ENCODE measurements at places on chromosomes 13 and 19. TPM values are rescaled to one million over a fixed set of nuclear protein-coding genes. Genes with fewer than 3 reads are reported as not detected.
A peak's percentile ranks its signal among the peaks of the same experiment; 100 is the strongest.

The ZNF561 gene
- total RNA-seq = 14.4 TPM

The ZNF470 gene
- total RNA-seq = 0.87 TPM

The GRIK5 gene
- 0.42 TPM for total RNA-seq

The ZNF20 gene
- 0.63 TPM for total RNA-seq

The TPTE2 gene
- total RNA-seq = not detected

The FDX2 gene
- 16.0 TPM for total RNA-seq

The TNNI3 gene
- 9.4 TPM for total RNA-seq

The MTIF3 gene
- 48.1 TPM for total RNA-seq

DNA sequence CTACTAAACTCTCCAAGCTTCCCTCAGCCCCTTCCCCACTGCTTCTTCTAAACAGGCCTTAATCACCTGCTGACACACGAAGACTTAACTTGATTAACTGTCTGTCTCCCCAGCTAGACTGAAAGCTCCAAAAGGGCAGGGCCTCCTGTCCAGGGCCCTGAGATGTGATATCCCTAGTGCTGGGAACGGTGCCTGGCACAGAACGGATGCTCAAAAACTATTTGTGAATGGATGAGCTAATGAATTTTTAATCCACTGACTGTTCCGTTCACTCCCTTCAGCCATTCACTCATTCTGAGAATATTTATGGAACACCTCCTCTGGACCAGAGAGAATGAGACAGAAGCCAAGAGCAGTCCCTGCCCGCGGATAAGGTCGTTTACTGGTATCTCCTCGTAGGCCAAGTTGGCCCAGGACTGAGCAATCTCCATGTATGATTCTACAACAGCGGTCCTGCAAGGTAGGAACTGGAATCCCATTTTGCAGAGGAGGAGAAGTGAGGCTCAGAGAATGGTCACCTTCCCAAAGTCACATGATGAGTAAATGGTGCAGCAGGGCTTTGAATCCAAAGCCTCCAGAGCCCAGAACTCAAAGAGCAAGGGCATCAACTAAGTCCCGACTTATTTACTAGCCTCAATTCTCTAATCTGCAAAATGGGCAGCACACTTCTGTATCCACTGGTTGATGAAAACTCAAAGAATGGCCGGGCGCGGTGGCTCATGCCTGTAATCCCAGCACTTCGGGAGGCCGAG is 3.4 kb downstream of the DMWD start:
- H3K27me3 ChIP-seq = no peaks in the 10 kb centered on the region
- H3K4me1 ChIP-seq = peaks cover 58% of the 10 kb centered on the region
- H3K27ac ChIP-seq = peak overlapping the region; percentile 70
- no peak overlapping the region for H3K4me3 ChIP-seq
- no peaks in the 10 kb centered on the region for H3K36me3 ChIP-seq

DNA sequence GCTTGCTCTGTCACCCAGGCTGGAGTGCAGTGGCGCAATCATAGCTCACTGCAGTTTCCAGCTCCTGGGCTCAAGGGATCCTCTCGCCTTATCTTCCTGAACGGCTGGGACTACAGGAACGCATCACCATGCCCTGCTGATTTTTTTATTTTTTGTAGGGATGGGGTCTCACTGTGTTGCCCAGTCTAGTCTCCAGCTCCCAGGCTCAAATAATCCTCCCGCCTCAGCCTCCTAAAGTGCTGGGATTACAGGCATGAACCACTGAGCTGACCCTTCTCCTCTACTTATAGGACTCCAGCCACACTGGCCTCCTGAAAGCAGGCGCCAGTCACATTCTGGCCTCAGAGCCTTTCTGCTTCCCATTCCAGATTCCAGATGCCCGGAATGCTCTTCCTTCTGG is 10.5 kb downstream of the DACT3 start:
- no peaks in the 10 kb centered on the region for H3K4me1 ChIP-seq
- H3K4me3 ChIP-seq = no peak overlapping the region
- DNase-seq = peak; percentile 15
- H3K27me3 ChIP-seq = peaks cover 28% of the 10 kb centered on the region
- H3K27ac ChIP-seq = no peak overlapping the region
